HCT116 (cell line): ENCODE measurements at places on chromosomes 1 and 21.

GRCh38 chr1:220682901-220683576 is 7.1 kb upstream of the C1orf115 start:
- no peak for DNase-seq

DNA sequence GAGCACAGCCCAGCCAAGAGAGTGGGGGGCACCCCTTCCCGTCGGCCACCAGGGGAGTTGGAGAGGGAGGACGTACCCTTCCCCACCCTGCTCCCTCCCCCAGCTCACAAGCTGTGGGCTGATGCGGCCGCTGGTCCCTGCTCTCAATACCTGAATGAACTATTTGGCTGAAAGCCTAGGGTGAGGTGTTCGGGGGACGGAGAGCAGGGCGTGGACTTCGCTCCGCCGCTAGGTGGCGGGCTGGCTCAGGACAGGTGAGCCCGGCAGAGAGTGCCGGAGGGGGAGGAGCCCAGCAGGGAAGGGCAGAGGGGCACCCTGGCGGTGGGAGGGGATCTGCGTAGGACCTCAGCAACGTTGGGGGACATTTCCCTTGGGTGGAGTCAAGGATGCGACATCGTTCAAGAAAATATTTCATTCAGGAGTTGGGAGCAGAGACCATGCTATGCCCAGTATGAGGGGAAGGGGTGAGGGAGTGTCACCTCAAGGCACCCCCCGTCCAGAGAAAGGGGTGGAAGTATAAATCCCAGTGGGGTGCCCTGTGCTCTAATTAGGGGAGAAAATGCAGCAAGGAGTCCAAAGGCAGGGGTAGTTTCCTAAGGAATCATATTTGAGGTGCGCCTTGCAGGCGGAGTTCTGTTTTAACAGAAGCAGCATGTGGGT is 12.0 kb upstream of the RHBG start:
- DNase-seq: peak; percentile 69

GRCh38 chr1:240618946-240619345 is 7.0 kb upstream of the GREM2 start:
- no peak for DNase-seq

- DNase-seq: no peak
Measured at GRCh38 chr1:79012500-79012899, 6.0 kb upstream of the ADGRL4 start.

GRCh38 chr1:18512883-18513282 is 32.2 kb downstream of the KLHDC7A start:
- DNase-seq: no peak

- DNase-seq: no peak
Measured at GRCh38 chr1:192867180-192867579, 58.3 kb downstream of the RGS2 start.

- no peak for DNase-seq
Measured at GRCh38 chr1:1205769-1206375, 520 bp downstream of the TNFRSF18 start.

DNA sequence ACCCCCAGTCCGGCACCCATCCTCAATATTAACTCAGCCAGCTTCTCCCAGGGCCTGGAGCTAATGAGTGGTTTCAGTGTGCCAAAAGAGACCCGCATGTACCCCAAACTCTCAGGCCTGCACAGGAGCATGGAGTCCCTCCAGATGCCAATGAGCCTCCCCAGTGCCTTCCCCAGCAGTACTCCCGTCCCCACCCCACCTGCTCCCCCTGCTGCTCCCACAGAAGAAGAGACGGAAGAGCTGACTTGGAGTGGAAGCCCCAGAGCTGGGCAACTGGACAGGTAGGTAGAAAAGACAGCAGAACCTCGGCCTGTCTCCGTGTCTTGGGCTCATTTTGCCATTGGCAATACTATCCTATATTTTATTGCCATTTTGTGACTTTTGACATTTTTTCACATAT is 45.4 kb upstream of the IPO9 start:
- no peak for DNase-seq

- DNase-seq: no peak
Measured at GRCh38 chr1:32426489-32427255, 32.4 kb upstream of the BSDC1 start.

GRCh38 chr1:29936031-29936544 is 699.8 kb downstream of the PTPRU start:
- DNase-seq: no peak

DNA sequence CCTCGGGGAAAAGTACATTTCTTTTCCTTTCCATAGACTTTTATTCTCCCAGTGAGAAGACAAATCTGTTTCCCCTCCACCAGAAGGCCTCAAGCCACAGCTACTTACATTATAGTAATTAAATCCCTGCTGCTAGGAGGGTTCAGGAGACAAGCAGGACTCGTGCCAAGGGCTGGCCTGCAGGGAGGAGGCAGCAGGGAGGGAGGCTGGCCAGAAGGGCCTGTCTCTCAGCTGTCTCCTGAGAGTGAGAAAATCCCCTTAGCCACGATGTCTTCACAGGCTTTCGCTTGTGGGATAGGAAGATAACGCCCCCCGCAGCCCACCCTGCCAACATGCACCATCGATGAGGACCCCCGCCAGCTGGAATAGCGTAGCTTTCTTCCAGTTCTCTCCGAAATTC is 14.0 kb downstream of the KCNN3 start:
- DNase-seq: no peak

DNA sequence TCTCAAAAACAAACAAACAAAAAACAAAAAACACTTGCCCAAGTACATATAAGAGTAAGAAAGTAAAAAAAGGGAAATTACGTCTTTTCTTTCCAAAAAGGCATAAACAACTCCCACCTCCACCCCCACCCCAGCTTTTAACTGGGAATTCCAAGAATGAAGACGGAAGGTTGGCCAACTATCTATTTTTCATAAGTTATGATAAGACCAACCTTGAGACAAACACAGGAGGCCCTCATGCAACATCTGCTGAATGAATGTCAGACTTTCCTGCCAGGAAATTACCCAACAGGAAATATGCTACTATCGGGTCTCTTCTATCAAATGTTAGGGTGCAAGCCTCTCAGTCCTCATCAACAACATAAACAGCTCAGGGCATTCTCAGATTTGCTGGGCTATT is 1.9 kb downstream of the BSDC1 start:
- DNase-seq: no peak

- DNase-seq: no peak
Measured at GRCh38 chr1:91795591-91796389, 90.2 kb downstream of the TGFBR3 start.

DNA sequence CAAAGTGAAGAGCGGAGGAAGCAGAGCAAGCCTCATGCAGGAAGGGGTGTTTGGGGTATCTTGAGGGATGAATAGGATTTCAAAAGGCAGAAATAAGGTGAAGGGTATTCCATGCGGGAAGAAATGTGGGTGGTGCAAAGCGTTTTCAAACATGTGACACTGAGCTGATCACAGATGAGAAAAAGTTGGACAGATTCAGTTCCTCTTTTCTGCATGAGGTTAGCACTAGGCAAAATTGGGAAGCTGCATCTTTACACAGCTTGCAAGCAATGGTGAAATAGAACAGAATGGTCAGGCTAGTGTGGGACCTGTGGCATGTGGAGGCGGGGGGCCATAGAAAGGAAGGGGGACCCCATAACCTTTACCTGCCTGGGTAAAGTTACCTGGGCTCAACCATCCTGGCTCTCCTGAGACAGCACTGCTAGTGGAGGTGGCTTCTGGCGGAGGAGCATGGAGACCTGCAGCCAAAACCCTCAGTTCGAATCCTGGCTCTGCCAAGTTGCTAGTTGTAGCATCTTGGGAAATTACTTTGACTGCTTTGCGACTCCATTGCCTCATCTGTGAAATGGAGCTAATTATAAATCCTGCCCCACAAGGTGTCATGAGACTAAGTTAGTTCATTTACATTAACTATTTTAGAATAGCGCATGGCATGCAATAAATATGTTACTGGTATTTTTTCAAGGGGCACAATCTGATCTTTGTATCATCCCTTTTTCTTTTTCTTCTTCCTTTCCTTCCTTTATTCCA is 16.4 kb downstream of the KCNA10 start:
- DNase-seq: no peak

DNA sequence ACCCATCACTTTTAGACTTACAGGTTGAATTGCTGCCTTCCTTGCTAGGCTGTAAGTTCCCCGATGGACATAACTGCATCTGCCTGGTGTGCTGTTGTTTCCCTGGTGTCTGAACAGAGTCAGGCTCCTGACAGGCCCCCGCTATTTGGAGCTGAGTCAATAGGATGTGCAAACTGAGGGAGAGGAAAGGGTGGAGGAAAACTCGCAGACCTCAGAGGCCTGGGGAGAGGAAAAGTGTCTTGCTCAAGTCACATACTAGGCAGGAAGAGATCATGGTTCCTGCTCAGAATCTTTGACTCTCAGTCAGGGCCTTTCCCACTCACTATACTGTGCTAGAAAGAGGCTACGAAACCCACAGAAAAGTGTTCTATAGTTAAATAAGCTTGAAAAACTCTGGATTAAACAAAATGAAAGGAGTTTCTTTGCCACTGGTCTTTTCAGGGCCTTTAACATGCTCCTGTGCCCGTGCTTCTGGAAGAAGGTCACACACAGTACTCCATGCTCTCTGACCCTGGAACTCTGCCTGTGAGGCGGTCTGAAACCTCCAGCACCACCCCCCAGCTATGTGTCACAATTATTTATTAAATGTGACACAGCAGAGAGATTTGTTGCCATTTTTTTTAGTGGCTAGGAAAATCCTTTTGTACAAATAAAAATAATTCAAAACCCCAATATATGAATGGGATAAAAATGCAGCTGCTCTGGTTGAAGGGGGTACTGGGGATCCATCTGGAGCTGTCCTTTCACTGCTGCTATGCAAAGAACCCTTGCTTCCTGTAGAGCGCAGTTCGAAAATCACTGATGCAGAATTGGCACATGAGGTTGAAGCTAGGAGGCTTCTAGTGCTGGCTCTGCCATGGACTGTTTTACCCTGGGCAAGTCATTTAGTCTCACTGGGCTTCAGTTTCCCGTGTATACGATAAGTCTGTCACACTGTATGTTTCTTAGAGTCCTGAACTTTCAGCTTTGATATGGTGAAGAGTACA is 20.1 kb upstream of the CDCP2 start:
- DNase-seq: no peak

DNA sequence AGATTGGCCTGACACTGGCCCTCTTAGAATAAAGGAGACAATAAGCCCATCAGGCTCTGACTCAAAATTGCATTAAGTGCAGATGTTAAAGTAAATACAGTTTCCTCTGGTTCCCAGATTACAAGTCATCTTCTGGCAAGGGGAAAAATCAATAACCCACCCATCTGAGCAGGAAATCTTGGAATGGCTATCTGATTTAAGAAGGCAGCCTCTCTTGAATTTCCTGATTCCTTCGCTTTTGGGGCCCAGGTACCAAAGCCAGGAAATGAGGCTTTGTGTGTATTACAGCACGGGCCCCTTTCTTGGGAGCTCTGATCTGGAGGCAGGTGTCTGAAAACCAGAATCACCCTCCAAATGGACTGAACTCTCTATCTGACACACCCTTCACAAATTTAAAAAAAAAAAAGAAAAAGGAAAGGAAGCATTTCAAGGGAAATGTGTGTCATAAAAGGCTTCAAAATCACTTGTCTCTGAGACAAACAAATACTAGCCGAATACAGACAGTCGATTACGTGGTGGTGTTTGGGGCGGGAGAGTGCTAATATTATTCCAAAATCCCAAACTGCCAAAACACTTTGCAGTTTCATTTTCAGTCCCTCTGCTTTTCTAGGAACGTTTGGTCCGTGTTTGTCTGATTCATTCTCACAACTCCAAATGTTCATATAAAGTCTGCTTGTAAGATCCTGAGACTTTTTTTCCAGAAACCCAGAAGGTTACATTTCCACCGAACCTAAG is 240.9 kb upstream of the CAMK1G start:
- no peak for DNase-seq

GRCh38 chr1:90344963-90345730 is 350.2 kb downstream of the ZNF326 start:
- DNase-seq: no peak

DNA sequence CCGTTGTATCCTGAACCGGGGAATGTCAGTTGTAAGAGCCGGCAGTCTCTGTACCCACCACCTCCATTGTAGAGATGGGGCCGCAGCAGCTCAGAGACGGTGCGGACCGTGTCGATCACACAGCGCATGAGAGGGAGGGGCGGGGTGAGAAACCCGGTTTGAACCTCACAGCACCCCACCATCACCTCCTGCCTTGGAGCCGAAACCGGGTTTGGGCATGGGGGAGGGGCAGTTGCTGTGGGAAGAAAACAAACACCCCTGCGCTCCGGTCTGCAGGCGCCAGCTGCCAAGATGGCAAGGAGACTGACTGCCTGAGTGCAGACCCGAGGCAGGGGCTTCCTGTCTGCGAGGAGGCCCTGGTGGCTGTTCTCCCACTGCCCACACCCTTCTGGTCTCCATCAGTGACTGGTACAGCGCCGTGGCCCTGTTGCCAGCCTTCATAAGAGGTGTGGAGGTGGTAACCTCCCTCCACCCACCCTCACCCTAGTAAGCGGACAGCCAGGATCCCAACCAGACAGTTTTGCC is 69.2 kb upstream of the SSBP3 start:
- no peak for DNase-seq

GRCh38 chr1:113947388-113948107 is 18.4 kb downstream of the HIPK1 start:
- no peak for DNase-seq

GRCh38 chr1:204307334-204307883 is 52.3 kb downstream of the PLEKHA6 start:
- no peak for DNase-seq

DNA sequence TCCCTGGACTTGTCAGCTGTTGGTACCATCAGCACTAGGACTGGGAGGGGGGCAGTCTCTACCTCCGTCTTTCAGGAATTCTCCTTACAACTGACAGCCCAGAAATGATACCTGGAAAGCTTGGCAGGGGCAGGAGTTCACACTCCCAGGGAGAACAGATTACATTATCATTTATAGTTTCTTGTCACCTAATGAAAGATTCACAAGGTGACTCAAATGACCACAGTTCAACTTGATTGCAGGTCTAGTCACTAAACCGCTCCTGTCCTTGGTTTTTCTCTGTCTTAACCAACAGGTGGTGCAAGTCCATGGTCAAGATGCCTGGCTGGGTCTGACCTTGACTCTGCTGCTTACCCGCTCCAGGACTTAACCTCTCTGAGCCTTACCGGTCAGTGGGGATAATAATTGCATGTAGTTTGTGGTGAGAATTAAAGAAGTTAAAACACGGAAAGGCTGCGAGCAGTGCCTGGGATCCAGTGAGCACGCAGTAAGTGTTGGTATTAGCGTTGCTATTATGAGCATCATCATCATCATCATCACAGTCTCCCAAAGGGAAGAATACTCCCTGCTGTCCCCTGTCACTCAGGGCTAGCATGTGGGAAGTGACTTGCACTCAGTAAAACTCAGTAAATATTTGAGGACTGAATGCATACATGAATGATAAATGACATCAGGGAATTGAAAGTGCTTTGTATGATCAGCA is 125.3 kb upstream of the CD34 start:
- peak; percentile 18 for DNase-seq
